ENCODE measurements at places on chromosomes 5 and 9.

DNA sequence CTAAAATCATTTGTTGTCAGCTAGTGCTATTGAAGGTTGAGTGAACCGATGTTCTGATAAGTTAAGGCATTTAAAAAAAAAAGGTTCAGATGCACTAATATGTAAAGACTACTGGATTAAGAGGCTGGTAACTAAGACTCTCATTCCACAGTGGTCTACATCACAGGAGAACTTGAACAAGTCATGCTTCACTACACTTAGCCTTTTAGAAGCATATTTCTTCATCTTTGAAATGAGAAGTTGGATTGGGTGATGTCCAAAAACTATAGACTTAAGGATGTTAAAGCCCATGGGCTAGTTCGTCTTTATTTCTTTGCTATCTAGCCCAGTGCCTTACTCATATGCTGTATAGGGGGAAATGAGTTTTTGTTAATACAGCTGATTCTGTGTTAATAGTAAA lies 107.2 kb downstream of the NDUFS4 start:
- no peak for DNase-seq

GRCh38 chr9:70533492-70533891 lies 119.0 kb upstream of the KLF9 start:
- no peak for DNase-seq

DNA sequence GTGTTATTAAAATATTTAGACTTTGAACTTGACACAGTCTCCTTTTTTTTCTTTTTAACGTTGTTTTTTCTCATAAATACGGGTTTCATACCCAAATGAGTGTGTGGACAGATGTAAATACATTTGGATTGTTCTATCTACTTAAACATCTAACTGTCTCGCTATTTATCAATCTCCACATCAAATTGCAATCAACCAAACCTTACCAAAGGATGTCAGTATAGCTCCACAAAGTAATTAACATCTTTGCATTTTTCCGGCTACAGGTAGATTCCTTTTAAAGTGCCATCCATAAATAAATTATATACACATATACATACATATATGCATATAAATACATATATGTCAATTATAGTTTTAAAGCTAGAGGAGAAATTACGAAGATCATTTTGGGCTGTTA lies 705 bp upstream of the CDH10 start:
- DNase-seq = no peak

- no peak for DNase-seq
These were observed 83.4 kb downstream of the LIFR start for GRCh38 chr5:38473008-38473407.

- DNase-seq = no peak
These were observed 133.9 kb downstream of the JAKMIP2 start for GRCh38 chr5:147648597-147648996.

- peak; percentile 9 for DNase-seq
These were observed 36.1 kb downstream of the TMC1 start for GRCh38 chr9:72557549-72557948.

GRCh38 chr5:120771202-120771601 lies 307.1 kb downstream of the PRR16 start:
- no peak for DNase-seq

- no peak for DNase-seq
These were observed 29.0 kb downstream of the MTMR12 start for GRCh38 chr5:32283539-32284377.

DNA sequence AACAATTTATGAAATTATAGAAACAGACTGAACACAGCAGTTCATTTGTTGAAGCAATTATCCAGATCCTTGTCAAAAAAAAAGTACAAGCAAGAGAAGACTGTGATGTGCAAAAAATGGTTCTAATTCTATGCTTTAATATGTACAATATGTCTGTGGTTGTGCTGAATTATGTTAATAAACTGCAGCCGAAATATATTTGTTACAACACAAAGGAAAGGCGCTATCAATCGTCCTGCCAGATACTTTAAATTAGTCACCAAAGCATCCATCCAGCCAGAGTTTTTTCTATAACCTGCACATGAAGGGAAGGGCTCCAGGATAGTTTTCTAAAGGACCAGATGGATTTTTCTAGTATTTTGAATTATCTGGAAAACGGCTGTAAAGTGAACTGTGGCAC lies 259.5 kb downstream of the BNC2 start:
- DNase-seq = no peak

DNA sequence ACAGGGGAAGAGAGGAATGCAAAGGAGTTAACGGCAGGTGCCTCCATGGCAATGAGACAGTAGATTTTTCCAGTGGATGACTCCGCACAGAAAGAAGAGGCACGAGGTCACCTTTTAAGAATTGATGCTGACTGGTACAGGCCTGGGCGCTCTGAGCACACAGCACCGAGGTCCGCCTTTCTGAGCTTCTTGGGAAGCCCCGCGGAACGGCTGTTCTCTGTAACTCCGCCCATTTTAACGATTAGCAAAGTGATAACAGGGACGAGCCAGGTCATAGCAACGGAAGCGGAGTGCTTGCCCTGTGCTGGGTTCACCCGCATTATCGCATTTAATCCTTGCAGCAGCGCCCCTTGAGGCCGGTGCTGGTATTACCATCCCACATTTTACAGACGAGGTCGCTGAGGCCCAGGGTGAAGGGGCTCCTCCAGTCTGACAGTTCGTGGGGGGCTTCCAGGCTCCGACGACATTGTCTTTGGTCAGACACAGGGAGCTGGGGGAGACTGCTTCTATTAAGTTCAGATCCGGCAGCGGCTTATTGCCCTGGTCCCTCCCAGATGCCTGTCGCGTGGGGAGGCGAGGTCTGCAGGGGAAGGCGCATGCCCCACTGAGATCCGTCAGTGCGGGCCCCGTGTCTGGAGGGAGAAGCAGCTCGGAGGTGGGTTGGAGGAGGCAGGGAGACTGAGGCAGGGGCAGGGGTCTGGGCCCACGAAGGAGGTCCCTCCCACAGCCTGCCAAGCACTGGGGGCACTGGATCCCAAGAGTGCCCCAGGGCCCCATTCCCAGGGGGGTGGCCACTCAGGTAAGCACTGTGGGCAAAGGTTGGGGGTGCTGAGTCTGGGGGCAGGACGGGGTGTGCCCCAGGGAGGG lies 22.3 kb upstream of the HMCN2 start:
- DNase-seq = no peak

DNA sequence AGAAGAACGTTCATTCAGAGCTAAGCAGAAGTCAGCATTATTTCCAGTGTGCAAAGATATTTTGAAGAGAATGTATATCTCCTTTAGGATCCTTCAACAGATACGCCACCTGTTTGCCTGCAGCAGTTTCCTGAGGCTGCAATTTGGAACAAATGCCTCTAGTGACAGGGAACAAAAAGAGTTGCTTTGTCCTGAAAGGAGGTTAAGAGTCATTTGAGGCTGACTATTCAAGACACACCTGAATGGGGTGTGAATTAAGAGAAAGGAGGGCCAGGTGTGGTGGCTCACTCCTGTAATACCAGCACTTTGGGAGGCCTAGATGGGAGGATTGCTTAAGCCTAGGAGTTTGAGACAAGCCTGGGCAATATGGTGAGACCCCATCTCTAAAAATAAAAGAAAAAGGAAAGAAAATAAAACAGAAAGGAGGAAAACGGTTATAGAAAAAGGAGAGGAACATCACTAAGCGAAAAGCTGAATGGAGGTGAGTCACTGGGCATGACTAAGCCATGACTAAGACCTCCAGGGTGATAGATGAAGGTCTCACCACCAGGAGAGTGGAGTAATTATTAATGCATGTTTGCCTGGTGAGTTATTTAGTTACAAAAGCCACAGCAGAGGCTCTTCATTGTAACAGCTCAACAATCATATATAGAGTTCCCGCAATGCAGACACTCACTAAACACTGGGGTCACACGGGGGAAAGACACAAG lies 255.2 kb upstream of the TNC start:
- no peak for DNase-seq

DNA sequence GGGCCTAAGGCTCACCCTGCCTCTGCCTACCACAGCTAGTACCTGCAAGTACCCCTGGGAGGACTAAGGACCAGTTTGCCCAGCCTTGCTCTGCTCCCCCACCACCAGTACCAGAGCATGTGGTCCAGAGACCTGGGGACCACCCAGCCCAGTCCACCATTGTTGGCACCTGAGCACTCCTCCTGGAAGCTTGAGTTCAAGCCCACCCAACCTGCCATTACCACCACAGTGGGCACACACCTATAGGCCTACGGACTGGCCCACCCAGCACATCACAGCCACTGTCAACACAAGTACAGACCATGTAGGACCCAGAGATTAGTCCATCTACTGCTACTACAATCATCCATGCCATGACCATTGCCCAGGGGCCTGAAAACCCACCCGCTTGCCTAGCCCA lies 30.8 kb upstream of the SH3TC2 start:
- DNase-seq = no peak

- no peak for DNase-seq
These were observed 512.2 kb upstream of the ADAMTS16 start for GRCh38 chr5:4627929-4628328.

All from H1 (cell line).